Activated CD4-positive, alpha-beta T cell treated with anti-CD3 and anti-CD28 coated beads, Interleukin-2, amount 10 ng/mL, durations not matched to agents 7 days and 5 days (primary cell): ENCODE measurements at places on chromosomes 13 and 19. TPM values are rescaled to one million over a fixed set of nuclear protein-coding genes. Genes with fewer than 3 reads are reported as not detected.

DNA sequence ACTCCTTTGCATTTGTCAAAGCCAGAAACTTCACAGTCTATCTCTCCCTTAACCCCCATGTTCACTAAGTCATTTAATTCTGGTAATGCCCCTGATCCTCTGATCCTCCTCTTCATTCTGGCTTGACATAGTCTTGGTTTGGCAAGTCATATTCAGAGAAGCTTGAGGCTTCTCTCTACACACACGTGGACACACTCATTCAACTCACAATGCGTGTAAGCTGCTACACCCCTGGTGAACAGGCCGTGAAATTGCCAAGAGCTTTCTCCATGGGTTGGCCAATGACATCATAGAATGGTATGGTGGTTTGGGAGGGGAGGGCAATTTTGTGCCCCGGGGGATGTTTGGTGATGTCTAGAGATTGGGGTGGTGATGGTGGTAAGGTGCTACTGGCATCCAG is 47.9 kb upstream of the FLT1 start:
- no peak for DNase-seq
- H3K36me3 ChIP-seq = no peaks in the 10 kb centered on the region
- H3K4me1 ChIP-seq = peaks cover 5% of the 10 kb centered on the region

- no peak for DNase-seq
- no peaks in the 10 kb centered on the region for H3K36me3 ChIP-seq
- no peak overlapping the region for H3K27ac ChIP-seq
- peaks cover 63% of the 10 kb centered on the region for H3K27me3 ChIP-seq
- H3K4me1 ChIP-seq = peaks cover 8% of the 10 kb centered on the region
Measured at GRCh38 chr13:98144027-98144741, 1.3 kb downstream of the FARP1 start.

Gene EXOSC5
- 21.1 TPM for total RNA-seq

DNA sequence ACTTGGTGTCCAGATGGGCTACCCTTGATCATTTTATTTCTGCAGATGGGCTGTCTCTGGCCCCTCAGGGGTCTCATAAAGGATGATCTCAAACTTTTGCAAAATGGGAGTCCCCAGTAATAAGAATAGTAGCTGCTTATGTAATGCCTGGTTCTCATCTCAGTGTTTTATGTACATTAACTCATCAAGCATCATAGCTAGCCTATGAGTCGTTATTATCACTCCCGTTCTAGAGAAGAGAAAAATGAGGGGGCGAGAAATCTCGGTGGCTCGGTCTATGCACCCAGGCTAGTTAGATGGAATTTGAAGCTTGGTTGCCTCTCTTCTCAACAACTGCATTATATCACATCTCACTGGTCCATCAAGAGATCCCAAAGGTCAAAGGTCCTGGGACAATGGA is 3.4 kb downstream of the CACNG6 start:
- H3K4me1 ChIP-seq = no peaks in the 10 kb centered on the region
- no peaks in the 10 kb centered on the region for H3K36me3 ChIP-seq

Gene TPTE2
- 0.17 TPM for total RNA-seq
